Brain pericyte (primary cell): ENCODE measurements at places on chromosomes 4 and X.

DNA sequence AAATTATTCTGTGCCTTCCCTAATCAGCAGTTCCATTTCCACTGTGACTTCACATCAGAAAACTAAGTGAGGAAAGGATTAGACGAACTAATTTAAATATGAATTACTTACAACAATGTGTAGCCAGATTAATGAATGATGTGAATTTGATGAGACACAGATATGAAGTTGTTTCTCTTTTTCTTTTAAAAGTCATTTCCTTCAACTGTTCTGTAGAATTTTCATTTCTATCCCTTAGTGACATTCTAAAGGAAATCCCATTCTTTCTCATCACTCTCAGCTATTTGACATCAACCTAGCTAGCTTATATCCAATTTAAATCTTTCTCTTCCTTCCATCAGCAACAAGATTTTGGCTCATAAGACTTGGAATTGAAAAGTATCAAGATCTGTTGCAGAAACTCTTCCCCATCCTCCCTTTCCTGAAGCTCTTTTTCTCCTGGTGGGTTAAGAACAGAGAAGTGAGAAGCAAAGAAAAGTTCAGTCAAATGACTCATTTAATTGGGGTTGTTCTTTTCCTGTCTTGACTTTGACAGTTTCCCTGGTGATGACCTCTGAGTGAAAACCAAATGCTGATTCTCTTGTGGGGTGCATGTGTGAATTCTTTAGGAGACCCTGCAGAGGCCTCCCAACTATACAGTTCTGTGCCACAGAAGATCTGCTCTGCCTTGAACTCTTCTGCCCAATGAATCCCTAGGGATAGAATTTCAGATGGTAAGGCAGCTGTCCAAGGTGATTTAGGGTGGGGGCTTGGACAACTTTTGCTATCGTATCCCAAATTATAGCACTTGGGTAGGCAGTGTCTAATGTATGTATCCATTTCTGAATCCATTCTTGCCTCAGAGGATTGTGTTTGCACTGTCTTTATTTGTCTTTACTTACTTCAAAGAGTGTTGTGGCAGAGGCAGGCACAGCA lies 232.5 kb upstream of the GPRIN3 start:
- DNase-seq, result no peak

GRCh38 chr4:4271912-4272311 lies 18.0 kb downstream of the LYAR start:
- DNase-seq, result no peak

GRCh38 chr4:40003986-40004385 lies 26.3 kb upstream of the PDS5A start:
- DNase-seq, result no peak

GRCh38 chr4:98685225-98686042 lies 27.0 kb upstream of the TSPAN5 start:
- DNase-seq, result no peak

DNA sequence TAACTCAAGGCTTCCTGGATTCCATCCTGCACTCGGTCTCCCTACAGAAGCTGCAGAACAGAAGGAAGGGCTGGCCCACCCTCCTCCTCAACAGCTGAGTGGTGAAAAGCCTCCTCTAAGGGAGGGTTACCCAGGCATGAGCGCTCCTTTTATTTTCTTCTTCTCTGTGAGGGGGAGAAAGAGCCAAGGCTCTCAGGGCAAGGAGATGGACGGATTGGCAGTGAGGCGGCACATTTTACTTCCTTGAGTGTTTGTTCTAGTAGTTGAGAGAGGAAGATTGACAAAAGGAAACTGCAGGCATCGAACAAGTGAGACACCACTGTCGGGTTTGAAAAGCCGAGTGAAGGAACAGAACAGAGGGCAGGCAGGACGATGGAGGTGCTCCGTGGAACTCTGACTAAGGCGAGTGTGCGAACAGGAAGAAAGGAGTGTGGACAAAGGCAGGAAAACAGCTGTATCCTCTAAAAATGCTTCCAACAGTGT lies 38.4 kb upstream of the STS start:
- no peak for DNase-seq

GRCh38 chrX:121456315-121456714 lies 408.9 kb downstream of the GLUD2 start:
- no peak for DNase-seq

GRCh38 chr4:110119880-110120279 lies 78.5 kb downstream of the ELOVL6 start:
- no peak for DNase-seq

DNA sequence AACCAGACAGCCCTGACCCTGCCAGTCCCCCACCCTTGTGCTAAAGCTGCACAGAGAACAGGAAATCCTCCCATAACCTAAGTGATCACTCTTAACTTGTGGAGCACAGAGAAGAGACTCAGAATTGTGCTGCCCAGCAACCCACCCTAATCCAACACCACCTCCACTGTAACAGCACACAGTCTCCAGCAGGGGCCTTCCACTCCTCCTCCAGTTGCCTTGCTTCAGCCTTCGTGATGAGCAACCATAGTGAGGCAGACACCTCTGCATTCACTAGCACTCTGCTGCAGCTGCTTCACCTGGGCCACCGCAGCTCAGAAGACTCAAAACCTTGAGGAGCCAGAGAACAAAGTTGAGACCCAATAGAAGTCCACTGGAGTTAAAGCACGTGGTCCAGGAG lies 7.9 kb upstream of the UGT2B4 start:
- DNase-seq, result no peak

DNA sequence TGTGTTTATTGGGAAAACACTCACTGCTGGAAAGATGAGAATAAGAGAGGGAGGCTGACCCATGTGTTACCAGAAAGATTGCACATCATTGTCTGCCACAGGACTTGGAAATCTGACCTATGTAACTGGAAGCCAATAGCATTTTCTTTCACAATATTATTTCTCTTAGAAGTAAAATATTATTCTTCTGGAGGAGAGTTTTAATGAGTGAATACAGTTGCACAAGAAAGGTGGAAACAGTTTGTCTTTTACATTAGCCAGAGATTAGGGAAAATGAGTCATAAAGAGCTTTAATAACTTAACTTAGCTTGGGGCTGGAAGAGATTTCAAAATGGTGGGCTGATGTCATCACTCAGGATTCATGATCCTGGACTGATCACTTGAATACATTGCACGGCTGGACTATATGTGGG lies 31.5 kb upstream of the LNX1 start:
- peak; percentile 43 for DNase-seq

DNA sequence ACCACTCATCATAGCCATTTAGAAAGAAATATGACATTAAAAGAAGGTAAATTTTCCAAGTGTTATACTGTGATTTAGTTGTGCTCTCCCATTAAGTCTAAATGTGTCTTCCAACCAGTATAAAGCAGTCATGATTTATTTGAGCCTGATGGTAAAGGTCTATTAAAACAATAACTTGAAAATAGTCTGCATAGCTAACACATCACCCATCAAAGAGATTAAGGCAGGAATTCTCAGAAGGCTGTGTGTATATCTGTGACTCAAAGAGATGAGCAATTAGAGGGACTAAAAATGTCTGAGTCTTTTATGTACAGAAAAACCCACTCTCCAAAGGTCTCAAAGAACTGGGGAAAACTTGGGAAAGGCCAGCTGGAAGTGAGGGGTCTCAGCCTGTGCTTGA lies 70.3 kb upstream of the IQCM start:
- DNase-seq, result no peak

- DNase-seq, result no peak
Measured at GRCh38 chrX:102975016-102975415, 37.9 kb downstream of the RAB40AL start.

- DNase-seq, result no peak
Measured at GRCh38 chrX:136028383-136028984, 43.2 kb downstream of the SLC9A6 start.

DNA sequence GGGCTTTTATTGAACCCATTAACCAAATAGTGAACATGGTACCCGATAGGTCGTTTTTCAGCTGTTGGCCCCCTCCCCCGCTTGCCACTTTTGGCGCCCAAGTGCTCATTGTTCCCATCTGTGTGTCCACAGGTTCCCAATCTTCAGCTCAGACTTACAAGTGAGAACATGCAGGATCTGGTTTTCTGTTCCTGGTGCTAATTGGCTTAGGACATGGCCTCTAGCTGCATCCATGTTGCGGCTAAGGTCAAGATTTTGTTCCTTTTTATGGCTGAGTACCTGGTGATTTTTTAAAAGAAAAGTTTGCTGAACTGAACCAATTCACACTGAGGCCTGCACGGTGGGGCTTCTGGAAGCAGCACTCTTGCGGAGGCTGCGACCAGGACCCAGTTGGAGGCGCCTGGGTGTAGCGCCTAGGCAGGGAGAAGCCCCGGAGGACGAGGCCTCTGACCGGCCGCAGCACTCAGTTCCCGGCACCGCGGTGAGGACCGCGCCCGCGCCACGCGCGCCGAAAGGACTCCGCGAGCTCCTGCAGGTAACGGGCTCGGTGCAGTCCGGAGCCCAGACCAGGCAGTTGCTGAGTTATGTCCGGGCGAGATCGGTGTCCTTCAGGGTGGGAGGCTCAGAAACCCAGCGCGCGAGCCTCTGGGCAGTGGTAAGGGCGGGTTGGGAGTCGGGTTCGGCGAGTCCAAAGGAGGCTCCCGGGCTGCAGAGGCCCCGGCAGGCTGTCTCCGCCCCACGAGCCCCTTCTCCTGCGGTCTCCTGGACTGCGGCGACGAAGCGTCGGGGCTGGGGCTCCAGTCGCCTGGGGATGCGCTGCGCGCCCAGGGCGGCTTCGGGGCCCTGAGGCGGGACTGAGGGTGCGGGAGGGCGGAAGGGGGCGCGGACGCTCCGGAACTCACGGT lies 15.8 kb upstream of the SLC25A4 start:
- DNase-seq, result no peak

DNA sequence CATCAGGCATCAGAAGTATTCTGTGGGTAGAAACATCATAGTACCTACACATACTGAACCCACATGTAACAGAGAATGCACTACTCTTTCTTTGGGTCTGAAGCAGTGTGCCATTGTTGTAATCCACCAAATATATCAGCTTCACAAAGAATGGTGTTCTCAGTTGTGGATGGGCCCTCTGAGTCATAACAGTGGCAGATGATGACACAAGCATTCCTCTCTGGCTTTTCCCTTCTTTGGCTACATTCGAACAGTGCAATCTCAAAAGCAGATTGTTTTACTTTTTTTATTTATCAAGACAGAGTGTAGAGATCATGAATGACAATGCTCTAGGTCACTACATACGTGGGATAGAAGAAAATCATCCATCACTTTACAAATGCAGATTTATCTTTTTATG lies 247.2 kb upstream of the EPHA5 start:
- DNase-seq, result no peak

- no peak for DNase-seq
Measured at GRCh38 chr4:3391422-3391821, 50.3 kb upstream of the HGFAC start.

- peak; percentile 73 for DNase-seq
Measured at GRCh38 chrX:48475774-48476577, at the start of gene FTSJ1. Gene FTSJ1, plus strand, starts transcription at chrX:48476199. Its CDS starts 1,849 bp downstream, at chrX:48478048.

- DNase-seq, result no peak
Measured at GRCh38 chr4:51998837-51999236, 21.3 kb downstream of the LRRC66 start.

GRCh38 chr4:2792396-2792710 lies 532 bp upstream of the SH3BP2 start:
- DNase-seq, result no peak

DNA sequence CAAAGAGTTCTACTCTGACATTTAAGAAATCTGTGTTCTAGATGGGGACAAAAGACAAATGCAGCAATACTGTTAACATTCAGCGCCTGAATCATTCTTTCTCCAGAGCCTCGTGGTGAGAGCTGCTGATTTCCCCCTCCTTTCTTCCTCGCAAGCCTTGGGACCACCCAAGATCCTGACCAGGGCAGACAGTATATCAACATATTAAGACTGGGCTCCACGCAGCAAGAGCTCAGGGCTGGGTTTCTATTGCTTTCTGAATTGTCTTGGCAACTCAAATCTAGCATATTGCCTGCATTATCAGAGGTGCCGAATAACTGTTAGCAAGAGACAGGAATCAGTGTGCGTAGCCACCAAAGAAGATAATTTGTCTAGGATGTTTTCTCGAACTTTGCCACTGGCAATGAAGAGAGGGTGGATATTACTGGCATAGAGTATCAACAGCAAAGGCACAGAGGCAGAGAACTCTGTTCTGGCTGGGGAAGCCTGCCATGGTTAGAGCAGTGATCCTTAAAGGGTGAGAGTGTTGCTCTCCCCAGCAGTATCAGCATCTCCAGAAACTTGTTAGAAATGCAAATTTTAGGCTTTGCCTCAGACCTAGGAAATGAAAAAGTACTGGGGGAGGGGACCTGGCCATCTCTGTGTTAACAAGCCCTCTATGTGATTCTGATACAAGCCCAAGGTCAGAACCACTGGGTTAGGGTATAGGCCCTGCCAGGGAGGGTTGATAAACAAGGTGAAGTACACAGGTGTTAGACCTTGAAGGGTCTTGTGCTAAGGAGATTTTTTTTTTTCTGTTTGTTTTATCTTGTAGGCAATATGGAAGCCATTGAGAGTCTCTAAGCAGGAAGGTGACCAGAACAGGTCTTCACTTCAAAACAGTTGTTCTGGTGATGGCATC lies 46.2 kb upstream of the MID1IP1 start:
- no peak for DNase-seq

DNA sequence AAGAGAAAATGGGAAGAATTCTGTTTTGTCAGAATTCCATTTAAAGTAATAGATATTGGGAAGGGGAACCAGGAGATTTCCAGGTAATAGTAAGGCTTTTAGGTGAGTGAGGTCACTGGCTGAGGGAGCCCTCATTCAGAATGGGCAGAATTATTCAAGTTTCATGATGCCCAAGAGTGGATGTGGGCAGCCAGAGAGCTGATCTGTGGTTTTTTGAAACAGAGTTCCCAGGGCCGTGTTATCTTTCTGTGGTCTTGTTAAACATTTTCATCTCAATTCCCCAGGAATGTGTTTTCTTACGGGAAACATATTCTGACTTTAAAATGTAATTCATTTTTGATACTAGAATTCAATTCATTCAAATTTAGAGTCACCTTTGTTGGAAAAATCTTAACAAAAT lies 182.0 kb upstream of the AADAT start:
- DNase-seq, result no peak

DNA sequence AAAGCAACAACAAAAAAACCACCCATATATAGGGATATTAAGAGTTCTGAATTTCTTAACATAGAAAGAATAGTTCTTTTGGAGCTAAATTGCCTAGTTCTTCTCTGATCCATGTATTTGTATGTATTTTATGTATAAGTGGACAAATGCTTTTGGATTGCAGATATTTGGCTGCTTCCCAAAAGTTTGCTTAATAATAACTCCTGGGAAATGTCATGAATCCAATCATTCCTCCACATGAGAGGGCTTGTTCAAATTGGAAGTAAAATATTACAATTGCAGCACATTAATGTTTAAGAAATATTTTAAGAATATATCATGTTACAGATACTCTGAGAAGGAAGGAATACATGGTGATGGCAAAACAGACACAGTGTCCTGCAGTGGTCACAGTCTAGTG lies 71.5 kb upstream of the PAGE3 start:
- DNase-seq, result no peak

DNA sequence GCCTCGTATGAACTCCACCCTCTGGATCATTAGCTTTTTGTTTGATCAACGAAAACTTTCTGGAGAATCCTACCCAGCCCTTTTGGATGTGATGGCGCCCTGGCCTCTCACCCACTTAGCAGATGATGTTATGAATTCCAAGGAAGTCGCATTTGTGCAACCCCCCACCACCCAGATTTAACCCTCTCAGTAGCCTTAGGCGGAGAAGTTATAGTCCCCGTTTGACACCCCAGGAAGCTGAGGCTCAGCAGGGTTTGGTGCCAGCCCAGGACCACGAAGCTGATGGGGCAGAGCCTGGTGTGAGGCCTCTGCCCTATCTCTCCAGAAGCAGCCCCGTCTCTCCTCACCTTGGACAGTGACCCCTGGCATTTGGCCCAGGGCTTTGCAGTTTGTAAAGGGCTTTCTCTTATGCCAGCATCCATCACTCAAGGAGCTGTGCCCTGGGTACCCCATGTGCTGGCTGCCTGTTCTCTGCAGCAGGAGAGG lies 1.0 kb downstream of the WFS1 start:
- no peak for DNase-seq
